Activated CD4-positive, alpha-beta T cell treated with anti-CD3 and anti-CD28 coated beads, Interleukin-2, amount 50 U/mL, for 4 hours (primary cell): ENCODE measurements at places on chromosomes 3 and 15.

GRCh38 chr3:3074551-3075257, 35.5 kb downstream of the IL5RA start:
- no peak for DNase-seq

GRCh38 chr3:133396906-133397305, 3.0 kb upstream of the BFSP2 start:
- DNase-seq = no peak

- no peak for DNase-seq
Measured at GRCh38 chr15:53872410-53872809, 105.8 kb upstream of the UNC13C start.

- DNase-seq = no peak
Measured at GRCh38 chr3:5226783-5227182, 39.3 kb downstream of the EDEM1 start.

DNA sequence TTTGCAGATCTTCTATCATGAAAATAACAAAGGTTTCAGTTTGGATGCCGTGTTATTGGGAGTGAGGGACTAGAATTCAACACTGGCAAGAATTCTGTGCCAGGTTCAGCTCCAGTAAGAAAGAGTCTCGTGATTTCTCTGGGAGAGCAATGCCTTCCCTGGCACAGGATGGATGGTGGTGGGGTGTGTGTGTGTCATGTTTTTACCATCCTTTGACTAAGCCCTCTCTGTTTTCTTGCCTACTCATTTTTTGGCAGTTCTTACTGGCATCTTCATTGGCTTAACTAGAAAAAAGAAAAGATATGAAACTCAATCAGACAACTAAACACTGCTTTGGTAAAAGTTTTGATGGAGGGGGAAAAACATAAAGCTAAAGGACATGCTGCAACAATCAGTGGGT, 86.6 kb downstream of the FMN1 start:
- DNase-seq = no peak

- no peak for DNase-seq
Measured at GRCh38 chr3:195587824-195588223, 4.1 kb upstream of the APOD start.

GRCh38 chr3:54850484-54851018, 77.3 kb downstream of the LRTM1 start:
- no peak for DNase-seq

DNA sequence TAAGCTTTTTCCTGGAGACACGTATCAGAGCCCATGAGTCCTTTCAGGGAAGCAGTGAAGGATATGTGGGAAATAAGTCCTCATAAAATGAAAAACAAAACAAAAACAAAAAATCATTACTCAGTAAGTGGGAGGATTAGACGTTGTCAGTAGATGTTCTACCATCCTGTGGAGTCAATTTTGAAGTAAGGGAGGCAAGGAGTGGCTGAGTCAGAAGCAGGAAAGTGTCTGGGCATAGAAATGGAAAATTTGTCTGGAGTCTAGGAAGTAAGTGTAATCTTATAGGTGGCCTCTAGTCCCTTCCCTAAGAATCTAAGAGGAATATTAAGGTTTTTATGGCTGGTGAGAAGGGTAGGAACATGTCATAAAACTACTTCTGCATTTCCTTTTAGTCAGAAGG, 339.8 kb upstream of the SEMA6D start:
- DNase-seq = no peak

GRCh38 chr3:25044762-25045710, 383.0 kb upstream of the RARB start:
- no peak for DNase-seq

DNA sequence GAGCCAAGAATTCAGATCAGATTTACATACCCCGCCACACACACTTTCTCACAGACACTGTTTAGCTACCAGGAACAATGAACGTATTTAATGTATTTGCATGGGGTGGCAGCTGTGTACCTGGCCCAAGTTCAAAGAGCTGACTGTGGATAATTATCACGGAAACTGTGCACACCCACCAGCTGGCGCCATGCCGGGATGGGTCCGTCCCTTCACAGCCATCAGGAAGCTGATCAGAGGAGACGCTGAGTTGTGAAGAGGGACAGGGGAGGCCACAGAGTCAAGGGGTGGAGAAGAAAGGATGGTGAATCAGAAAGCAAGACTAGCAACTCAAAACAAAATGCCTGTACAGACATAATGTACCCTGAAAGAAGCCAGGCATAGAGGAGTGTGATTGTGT, 13.1 kb upstream of the PLA2G4D start:
- DNase-seq = no peak

DNA sequence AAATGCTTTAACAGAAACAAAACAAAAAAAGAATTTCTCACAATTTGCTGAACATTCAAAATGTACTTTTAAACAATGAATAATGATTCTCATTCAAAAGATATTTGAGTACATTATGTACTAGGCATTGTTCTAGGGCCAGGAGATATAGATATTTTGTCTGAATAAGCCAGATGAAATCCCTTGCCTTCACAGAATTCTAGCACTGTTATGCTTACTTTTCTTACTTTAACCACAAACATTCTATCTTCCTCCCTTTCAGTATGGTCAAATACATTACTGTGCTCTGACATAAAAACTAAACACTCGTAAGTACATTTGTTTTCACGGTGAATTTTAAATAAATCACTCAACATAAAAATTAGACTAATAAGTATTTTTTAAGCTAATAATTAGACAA, 116.7 kb downstream of the ADAM10 start:
- no peak for DNase-seq

DNA sequence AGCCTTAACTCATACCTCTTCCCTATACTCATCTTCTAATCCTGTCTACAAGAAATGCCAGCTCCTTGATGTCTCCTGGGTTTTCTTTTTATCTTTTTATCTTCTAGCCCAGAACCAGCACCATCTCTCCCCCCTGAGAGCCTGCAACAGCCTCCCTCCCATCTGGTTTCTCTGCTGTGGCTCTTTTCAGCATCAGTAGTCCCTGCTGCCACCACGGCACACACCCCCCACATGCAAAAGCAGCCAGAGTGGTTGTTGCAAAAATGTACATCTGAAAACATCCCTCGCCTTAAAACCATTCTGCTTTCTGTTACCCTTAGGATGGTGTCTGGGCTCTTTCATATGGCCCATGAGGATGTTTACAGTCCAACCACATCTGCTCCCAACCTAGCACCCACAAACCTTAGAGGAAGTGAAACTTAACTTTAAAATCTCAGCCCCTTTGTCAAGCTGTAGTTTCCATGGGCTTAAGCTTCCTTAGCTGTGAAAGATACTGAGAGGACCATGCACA, 775 bp downstream of the TTC21A start:
- no peak for DNase-seq

- no peak for DNase-seq
Measured at GRCh38 chr3:131725414-131725813, 222.6 kb upstream of the MRPL3 start.

- DNase-seq = no peak
Measured at GRCh38 chr15:98785807-98786621, 137.7 kb downstream of the IGF1R start.

GRCh38 chr3:29695643-29696198, 414.9 kb downstream of the RBMS3 start:
- no peak for DNase-seq

- no peak for DNase-seq
Measured at GRCh38 chr3:129176051-129176450, 7.6 kb downstream of the CNBP start.

DNA sequence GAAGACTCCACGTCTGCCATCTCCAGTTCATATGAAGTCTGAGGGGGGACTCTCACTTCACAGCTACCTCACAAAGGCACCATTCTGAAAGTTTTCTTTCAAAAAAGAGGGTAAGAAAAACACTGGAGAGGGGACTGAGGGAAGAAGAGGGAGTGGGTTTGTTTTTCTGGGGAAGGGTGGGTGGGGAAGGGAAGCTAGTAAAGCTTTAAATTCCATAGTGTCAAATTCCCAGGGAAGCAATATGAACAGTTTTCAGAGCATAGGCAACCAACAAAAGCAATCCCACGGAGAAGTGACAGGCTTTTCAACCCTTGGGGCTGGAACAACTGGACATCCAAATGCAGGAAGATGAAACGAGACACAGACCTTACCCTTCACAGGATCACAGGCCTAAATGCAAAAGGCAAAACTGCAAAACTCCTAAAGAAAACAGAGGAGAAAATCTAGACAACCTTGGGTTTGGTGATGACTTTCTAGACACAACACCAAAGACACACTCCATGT, 61.7 kb downstream of the CHSY1 start:
- DNase-seq = no peak

DNA sequence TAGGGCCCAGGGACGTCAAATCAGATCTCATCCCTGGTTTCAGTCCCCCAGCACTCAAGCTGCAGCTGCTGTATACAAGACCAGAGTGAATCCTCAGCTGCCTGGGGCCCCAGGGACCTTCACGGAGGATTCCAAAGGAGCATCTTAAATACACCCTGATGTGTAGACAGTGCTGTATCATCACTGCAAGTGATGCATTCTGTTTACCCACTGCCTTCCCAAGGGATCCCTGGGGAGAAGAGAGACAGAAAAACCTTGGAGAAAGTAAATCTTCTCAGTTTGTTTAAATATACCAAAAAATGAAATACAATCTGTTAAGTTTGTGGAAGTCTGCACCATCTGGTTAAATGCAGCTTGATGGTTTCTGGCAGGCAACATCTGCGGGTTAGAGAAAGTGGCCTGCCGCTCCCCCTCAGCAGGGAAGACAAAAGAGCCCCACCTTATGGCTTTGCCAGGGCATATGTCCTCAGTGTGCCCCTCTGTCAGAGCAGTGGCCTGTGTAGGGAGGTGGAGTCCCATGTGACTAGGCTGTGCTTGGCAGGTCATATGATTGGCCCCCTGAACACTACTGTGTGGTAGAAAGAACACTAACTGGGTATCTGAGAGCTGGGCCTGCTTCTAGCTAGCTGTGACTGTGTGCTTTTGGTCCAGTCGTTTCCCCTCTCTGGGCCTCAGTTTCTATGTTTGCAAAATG, 222.2 kb upstream of the TRIM42 start:
- DNase-seq = no peak

DNA sequence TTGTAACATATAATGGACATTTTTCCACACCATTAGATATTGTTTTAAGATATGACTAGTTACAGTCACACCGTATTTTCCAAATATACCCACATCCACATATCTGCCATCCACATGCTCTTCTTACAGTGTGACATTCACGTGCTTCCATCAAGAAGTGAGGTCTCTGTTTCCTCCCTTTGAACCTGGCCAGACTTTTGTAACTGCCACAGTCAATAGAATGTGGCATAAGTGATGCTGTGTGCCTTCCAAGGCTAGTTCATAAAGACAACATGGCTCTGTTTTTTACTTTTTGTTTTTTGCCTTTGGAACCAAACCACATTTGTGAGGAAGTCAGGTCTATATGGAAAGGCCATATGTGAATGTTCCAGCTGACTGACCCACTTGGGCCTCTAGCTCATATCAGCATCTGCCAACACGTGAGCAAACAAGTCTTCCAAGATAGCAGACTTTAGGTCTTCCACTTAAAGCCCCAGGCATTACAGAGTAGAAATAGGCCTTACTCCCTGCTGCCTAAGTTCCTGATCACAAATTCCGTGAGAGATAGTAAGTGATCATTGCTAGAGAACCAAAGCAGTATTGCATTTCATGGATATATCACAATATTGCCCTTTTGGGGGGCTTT, 27.1 kb downstream of the EIF1B start:
- no peak for DNase-seq

- DNase-seq = no peak
Measured at GRCh38 chr3:158159714-158160113, 49.8 kb downstream of the RSRC1 start.

- DNase-seq = no peak
Measured at GRCh38 chr15:35657679-35658311, 111.8 kb upstream of the DPH6 start.

DNA sequence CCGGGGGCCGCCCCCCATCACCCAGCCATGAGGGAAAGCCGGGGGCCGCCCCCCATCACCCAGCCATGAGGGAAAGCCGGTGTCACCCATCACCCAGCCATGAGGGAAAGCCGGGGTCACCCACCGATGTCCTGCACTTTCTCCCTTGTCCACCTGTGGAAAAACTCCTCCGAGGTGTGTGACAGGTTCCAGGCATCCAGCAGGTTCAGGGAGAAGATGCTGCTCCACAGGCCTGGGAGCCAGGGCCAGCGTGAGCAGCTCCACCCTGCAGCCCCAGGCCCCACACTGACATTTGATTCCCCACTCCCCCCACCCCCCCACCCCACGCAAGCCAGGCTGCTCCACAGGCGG, 15.5 kb upstream of the EHD4 start:
- DNase-seq = no peak

GRCh38 chr3:103785017-103785416, 1350.2 kb downstream of the ZPLD1 start:
- DNase-seq = no peak

DNA sequence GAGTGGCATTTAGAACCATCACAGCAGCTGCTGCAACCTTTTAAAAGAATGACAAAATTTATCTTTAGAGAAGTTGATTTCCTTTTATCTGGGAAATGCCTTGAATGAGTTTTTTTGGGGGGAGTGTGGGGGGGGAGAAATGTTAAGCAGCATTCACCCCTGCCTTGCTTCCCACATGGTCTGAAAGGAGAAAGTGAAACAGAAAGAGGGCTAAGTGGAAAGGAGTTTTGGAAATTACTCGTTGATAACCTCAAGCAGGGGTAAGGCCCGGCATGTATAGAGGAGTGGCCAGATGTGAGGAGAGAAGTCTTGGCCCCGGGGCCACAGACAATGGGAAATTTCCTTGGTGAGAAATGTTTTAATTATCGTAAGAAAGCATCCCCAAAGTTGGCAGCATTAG, 23.5 kb downstream of the B3GALNT1 start:
- DNase-seq = no peak

GRCh38 chr3:44892689-44893088, 18.3 kb downstream of the TGM4 start:
- no peak for DNase-seq

GRCh38 chr3:181919375-181919774, 207.7 kb downstream of the SOX2 start:
- DNase-seq = no peak

GRCh38 chr3:15601046-15601398, 347 bp downstream of the HACL1 start:
- no peak for DNase-seq
